ENCODE measurements at places on chromosomes 6 and 20.

DNA sequence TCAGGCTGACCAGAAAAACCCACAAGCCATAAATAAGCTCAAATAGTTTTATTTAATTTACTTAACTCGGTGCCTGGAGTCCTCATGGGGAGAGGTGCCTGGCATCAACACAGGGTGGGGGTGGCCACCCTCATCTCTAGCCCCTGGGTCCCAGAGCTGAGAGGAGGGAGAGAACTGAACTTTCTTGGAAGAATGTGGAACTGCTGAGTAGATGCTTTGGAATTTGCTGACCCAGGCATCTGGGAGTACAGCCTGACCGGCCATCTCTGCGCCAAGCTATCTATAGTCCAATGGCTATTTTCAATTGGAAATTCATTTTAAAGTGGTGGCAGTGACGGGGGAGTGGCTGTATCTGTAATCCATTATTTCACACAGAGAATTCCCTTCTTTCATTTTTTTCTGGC is 104.8 kb downstream of the CDH26 start:
- no peak for DNase-seq

GRCh38 chr6:122789182-122790027 is at the start of gene SMPDL3A:
Gene SMPDL3A, plus strand, starts transcription at chr6:122789258. Its CDS starts 89 bp downstream, at chr6:122789347.
- DNase-seq: no peak

GRCh38 chr6:43454290-43454695 is 1.1 kb downstream of the DLK2 start:
- DNase-seq: no peak

GRCh38 chr20:10604865-10605440 is 68.8 kb downstream of the JAG1 start:
- DNase-seq: no peak

DNA sequence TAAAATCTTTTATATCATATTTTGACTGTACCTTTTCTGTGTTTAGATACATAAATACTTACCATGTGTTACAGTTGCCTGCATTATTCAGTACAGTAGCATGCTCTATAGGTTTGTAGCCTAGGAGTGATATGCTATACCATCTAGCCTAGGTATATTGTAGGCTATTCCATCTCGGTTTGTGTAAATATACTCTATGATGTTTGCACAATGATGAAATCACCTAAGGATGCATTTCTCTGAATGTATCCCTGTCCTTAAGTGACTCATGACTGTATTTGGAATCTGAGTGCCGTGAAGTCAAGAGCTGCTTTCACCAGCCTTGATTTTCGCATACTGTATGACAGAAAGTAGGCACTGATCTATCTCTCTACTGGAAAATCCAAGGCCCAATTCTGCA is 129.9 kb downstream of the UTRN start:
- DNase-seq: no peak

GRCh38 chr6:105476978-105477377 is 74.1 kb upstream of the PREP start:
- DNase-seq: no peak

DNA sequence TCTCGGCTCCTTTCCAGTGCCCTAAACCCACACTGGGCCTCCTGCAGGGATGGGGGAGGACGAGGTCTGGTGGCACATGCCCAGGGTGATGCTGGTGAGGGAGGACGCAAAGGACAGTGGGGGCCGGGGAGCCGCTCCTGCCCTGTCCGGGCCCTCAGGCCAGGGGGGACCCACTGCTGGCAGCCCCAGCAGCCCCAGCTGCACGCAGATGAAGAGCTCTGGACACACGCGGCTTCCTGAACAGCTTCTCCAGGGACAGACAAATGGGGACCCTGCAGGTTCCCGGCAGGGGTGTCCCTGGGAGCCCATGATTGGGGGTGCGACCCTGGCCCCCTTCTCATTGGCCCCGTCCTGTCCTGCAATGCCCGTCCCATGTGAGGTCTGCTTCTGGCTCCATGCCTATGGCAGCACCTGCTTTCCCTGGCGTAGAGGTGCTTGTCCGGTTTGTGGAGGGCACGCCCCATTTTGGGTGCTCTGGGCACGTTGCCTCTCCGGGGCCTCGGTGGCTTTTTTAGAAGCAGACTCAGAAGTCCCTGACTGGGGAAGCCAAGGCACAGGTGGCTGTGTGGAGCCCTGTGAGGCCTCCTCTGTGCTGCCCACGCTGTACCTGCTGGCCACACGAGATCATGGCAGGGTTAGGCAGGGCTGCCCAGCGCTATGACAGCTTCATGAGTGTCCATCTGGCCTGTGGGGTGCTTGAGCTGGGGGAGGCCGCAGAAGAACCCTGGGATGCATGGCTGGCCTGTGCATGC is 15.4 kb upstream of the TNFRSF6B start:
- DNase-seq: no peak

Data from hematopoietic multipotent progenitor cell treated with erythropoietin and hydrocortisone succinate and interleukin-3 and kit ligand, for 17 days (in vitro differentiated cells).